ENCODE measurements at places on chromosomes 3 and 15.

DNA sequence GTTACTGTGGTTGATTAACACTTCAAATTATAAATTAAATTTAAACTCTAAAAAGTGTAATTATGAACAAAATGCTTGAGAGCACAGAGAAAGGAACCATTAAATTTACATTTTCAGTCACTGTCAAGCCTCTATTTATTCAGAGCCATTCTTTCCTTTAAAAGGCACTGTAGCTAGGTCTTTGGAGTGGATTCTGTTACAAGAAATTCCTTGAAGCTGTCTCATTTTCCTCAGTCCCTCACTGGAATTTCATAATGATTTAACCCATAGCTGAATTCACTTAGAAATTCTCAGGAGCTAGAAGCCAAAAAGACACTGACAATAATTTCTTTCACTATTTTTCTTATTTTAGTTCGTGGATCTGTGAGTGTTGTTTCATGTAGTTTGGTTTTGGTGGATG is 81.2 kb upstream of the TCF12 start:
- no peak for DNase-seq

DNA sequence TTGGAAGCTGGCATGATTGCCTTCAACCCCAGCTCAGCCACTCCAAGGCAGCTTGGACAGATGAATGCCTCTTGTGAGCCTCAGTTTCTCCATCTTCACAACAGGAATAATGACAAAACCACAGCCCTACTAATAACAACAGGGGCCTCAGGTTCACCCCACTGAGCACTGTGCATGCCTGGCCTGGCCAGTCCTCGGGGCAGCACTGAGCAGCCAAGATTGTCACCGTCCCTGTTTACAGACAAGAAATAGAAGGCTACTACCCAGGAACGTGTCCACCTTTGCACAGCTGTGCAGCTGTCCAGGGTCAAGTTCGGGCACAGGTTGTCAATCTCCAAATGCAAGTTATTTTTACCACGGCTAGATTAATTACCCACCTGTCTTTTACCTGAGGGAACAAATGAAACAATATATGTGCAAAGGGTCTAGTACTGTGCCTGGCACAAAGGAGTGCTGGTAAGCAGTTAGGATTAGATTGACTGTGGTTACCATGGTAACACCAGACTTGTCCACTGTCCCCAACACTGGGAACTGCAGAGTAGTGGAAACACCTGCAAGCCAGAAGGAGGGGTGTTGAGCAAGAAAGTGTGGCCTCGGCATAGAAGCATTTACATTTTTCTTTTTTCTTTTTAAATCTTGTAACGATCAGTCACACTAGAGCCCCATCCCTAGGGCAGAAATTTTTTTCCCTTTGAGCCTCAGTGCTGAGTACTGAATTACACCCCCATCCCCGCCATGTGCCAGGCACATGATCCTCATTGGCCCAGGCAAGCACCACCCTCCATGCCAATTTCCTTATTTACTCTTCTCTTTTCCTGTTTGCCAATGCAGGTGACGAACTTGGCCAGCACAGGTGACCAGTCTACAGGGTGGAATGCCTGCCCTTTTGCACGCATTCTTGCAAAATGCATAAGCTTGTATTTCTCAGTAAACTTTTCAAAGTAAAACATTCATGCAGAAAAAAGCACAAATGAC is 66.3 kb upstream of the SLC6A6 start:
- DNase-seq = no peak

DNA sequence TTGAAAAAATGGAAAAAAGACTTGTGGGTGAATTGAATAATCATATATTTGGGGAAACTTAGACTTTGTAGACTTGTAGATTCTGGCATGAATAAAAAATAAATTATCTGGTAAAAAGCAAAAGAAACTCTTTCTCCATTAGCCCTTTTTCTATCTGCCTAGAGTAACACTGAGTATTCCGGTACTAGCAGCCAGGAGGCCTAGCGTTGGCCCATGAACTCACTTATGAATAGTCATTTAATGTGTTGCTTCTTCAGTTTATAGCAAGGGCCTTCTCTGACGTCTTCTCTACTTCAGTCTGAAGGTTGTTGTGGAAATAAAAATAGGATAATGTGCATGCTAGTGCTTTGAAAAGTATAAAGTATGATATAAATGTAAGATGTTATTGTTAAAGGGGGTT is 851.2 kb upstream of the NR2F2 start:
- no peak for DNase-seq

DNA sequence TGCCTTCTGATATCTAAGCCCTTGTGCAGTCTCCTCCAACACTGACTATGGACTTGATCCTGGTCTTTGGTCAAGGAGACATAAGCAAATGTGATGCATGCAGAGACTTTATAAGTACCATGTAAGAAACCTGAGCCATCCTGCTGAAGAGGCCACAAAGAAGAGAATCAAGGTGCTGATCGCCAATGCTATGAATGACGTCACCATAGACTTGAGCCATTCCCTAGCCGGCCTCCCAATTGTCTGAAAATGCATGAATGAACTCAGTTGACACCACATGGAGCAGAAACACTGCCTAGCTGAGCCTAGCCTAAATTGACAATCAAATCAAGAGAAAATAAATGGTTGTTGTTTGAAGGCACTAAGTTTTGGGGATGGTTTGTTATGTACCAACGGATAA is 51.9 kb downstream of the CERS3 start:
- DNase-seq = no peak

DNA sequence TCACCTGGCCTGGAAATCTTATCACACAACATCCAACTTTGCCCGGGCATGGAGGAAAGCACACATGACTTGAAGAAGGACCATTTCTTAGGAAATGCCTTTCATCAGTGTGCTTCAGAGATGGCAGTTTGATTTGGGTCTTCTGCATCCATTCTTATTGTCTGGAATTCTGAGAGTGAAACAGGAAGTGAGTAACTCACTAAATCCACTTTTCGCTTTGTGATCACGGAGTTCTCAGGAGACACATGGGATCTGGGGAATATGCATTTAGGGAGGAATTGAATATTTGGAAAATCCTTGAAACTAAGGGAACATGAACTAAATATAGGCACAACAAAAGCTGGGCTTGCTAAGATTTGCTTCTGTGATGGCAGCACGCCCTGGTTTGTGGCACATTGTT is 212.5 kb upstream of the FEZF2 start:
- no peak for DNase-seq

DNA sequence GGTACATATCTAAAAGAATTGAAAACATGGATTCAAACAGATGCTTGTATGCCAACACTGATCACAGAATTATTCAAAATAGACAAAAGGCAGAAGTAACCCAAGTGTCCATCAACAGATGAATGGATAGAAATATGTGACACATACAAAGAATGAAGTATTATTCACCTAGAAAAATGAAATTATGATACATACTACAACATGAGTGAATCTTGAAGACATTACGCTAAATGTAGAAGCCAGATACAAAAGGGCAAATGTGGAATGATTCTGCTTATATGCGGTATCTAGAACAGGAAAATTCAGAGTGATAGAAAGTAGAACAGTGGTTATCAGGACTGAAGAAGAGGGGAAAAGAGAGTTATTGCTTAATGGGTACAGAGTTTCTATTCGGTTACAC is 26.2 kb upstream of the SLC12A8 start:
- DNase-seq = no peak

GRCh38 chr3:178629430-178630178 is 93.4 kb downstream of the KCNMB2 start:
- no peak for DNase-seq

- no peak for DNase-seq
Measured at GRCh38 chr3:146148468-146148931, 12.5 kb downstream of the PLOD2 start.

GRCh38 chr3:82493858-82494257 is 732.4 kb upstream of the GBE1 start:
- no peak for DNase-seq

- DNase-seq = no peak
Measured at GRCh38 chr3:169583269-169583668, 80.2 kb downstream of the MECOM start.

- no peak for DNase-seq
Measured at GRCh38 chr3:178777718-178778411, 241.6 kb downstream of the KCNMB2 start.

DNA sequence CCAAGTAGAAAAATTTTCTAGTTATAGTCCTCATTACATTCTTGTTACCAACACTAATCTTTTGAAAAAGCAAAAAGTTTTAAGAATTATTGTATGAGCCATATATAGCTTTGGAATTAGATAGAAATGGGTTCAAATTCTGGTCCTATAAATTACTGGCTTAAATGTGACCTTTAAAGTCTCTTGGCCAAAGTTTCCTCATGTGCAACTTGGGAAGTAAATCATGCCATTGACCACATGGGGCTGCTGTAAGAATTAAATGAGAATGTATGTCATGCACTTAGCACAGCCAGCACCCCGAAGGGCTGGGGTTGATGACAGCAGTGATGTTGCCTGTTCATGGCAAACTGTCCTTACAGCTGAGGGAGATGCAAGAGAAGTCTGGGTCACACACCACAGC is 108.3 kb downstream of the TOP2B start:
- DNase-seq = no peak

DNA sequence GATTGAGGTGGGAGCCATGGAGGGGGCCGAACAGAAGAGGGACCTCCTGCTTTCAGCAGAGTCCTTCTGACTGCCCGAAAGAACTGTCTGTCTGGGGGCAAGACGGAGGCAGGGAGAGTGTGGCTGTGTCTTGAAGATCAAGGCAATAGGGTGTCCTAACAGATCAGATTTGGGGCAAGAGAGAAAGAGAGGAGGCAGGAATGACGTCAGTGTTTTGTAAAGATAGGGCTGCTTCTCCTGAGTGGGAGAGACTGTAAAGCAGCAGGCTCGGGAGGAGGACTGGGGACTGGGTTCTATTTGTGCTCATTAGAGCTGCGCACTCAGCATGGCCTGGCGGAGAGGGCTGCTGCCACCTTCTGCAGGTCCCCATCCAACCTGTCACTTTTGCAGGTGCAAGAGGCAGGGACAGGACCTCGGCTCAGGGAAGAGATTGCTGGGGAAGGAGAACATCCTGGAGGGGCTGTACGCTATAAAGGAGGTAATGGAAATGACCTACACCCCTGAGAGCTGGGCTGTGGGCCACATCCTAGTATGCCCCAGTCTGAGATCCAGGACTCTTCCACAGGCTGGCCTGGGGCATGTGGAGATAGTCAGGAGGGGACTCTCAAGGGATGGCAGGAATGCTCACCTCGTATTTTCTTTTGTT is 29.0 kb upstream of the FGD5 start:
- DNase-seq = no peak

Data from neuronal stem cell (in vitro differentiated cells).